Chondrocyte (in vitro differentiated cells): ENCODE measurements at places on chromosomes 7 and 10. TPM values are rescaled to one million over a fixed set of nuclear protein-coding genes. Genes with fewer than 3 reads are reported as not detected.

Gene MRPL43
- 54.0 to 74.1 TPM (median 57.3 TPM) in 3 replicates for total RNA-seq

Gene LRRC17
- total RNA-seq, result 23.9 to 34.5 TPM (median 32.0 TPM) in 3 replicates

Gene STEAP1
- 0.22 to 0.31 TPM (median 0.28 TPM) in 3 replicates for total RNA-seq

Gene HYAL4
- total RNA-seq, result not detected in 3 replicates

Gene TRIM73
- total RNA-seq, result 3.1 to 6.6 TPM (median 3.5 TPM) in 3 replicates

Gene CTNNA3
- total RNA-seq, result 0.64 to 1.5 TPM (median 0.92 TPM) in 3 replicates

Gene PTF1A
- total RNA-seq, result not detected in 3 replicates

Gene PPP1R3C
- total RNA-seq, result 24.0 to 39.8 TPM (median 39.0 TPM) in 3 replicates

Gene UBE3C
- 58.9 to 61.5 TPM (median 60.6 TPM) in 3 replicates for total RNA-seq

Gene MUC3A
- not detected in 3 replicates for total RNA-seq

Gene COL1A2
- 11,901 to 12,433 TPM (median 12,302 TPM) in 3 replicates for total RNA-seq

Gene NYAP1
- total RNA-seq, result 0.77 to 0.95 TPM (median 0.87 TPM) in 3 replicates

Gene SLC39A12
- not detected in 3 replicates for total RNA-seq

Gene MOGAT3
- not detected in 3 replicates for total RNA-seq

Gene SCIN
- total RNA-seq, result 0.65 to 2.6 TPM (median 0.82 TPM) in 3 replicates

Gene ACHE
- 1.4 to 2.9 TPM (median 2.6 TPM) in 3 replicates for total RNA-seq

Gene HEPACAM2
- total RNA-seq, result not detected in 3 replicates

Gene NPFFR1
- total RNA-seq, result not detected in 3 replicates

Gene ACBD7
- 0.51 to 2.2 TPM (median 1.1 TPM) in 3 replicates for total RNA-seq

Gene NUDT13
- total RNA-seq, result 1.7 to 2.2 TPM (median 2.0 TPM) in 3 replicates
